ENCODE measurements at places on chromosomes 2 and 18. TPM values are rescaled to one million over a fixed set of nuclear protein-coding genes. Genes with fewer than 3 reads are reported as not detected.
A peak's percentile ranks its signal among the peaks of the same experiment; 100 is the strongest.

C1QL2 gene
- polyA plus RNA-seq: not detected

ZC3H8 gene
- 11.7 TPM for polyA plus RNA-seq

PRKAG3 gene
- polyA plus RNA-seq: not detected

COMMD1 gene
- polyA plus RNA-seq: 69.8 TPM

AGXT gene
- not detected for polyA plus RNA-seq

GRCh38 chr2:38435775-38436174 lies 58.7 kb upstream of the ATL2 start:
- H3K36me3 ChIP-seq: no peaks in the 10 kb centered on the region
- H3K4me1 ChIP-seq: no peaks in the 10 kb centered on the region
- H3K27me3 ChIP-seq: peaks cover 12% of the 10 kb centered on the region
- no peak overlapping the region for H3K4me3 ChIP-seq
- no peak overlapping the region for H3K27ac ChIP-seq

DNA sequence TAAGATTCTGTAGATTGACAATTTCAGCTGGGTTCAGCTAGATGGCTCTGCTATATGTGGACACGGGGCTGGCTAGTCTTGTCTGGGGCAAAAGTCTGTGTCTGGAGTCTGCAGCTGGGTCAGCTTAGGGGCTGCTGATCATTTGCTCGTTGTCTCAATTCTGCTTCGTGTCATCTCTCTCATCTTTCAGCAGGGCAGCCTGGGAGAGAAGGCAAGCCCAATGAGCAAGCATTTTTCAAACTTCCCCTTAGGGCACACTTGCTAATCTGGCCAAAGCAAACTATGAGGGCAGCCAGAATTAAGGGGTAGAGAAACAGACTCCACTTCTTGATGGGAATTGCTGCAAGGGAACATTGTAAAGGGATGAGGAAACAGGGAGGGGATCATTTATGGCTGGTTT lies 462.6 kb downstream of the SLC4A3 start:
- H3K4me3 ChIP-seq: no peak overlapping the region
- H3K27ac ChIP-seq: no peak overlapping the region
- no peak for DNase-seq
- H3K27me3 ChIP-seq: no peaks in the 10 kb centered on the region
- no peaks in the 10 kb centered on the region for H3K4me1 ChIP-seq

DNA sequence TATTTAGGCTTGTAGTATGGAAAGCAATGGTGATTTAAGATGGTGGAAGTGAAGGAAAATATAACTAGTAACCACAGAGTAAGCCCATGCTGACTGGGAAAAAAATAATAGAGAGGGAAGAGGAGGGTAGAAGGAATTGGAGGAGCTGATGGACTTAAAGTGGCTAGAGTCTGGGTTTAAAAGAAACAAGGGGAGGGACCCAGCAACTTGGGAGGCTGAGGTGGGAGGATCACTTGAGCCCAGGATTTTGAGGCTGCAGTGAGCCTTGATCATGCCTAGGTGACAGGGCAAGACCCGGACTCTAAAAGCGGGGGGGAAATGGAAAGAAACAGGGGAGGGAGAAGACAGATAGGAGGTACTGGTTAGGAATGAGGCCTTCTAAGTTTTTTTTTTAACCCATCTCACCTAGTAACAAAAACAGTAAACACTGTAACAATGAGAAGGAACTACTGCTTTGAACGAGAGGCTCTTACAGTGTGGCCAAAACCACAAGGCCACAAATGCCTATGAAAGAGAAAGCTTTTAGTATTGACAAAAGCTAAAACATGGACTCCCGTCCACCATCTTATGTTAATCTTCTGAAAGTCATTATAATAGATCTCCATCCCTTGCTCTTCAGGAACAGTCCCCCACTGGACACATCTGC lies 26.6 kb downstream of the METTL8 start:
- H3K27ac ChIP-seq: no peak overlapping the region
- no peak for DNase-seq
- peaks cover 4% of the 10 kb centered on the region for H3K4me1 ChIP-seq
- H3K4me3 ChIP-seq: no peak overlapping the region
- H3K36me3 ChIP-seq: no peaks in the 10 kb centered on the region
- no peaks in the 10 kb centered on the region for H3K27me3 ChIP-seq

DNA sequence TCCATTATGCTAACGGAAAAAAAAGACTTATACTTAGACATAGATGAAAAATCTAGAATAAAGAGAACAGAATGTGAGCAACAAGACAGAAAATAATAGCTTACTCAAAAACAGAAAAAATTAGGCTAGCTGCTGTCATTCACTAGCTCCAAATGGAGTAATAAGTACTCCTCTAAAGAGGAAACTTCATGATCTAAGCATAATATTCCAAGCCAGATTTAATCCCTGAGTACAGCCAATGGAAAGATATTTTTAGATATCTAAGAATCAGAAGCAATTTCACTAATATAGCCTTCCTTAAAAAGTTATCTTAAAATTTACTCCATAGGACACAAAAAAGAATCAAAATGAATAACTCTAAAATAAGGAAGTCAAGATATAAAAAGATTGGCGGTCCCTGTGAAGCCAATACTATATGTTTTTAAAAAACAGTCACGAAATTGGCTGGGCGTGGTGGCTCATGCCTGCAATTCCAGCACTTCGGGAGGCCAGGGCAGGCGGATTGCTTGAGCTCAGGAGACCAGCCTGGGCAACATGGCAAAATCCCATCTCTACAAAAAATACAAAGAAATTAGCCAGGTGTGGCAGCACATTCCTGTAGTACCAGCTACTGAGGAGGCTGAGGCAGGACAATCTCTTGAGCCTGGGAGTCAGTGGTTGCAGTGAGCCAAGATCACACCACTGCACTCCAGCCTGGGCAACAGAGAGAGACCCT lies 123.2 kb upstream of the BCL2L11 start:
- no peak overlapping the region for H3K4me3 ChIP-seq
- H3K4me1 ChIP-seq: peaks cover 11% of the 10 kb centered on the region
- no peaks in the 10 kb centered on the region for H3K36me3 ChIP-seq
- peaks cover 26% of the 10 kb centered on the region for H3K27me3 ChIP-seq

- no peak for DNase-seq
- H3K36me3 ChIP-seq: no peaks in the 10 kb centered on the region
- peaks cover 7% of the 10 kb centered on the region for H3K27me3 ChIP-seq
- H3K27ac ChIP-seq: no peak overlapping the region
- H3K4me3 ChIP-seq: no peak overlapping the region
Observed at GRCh38 chr2:164954186-164954585, 1.1 kb downstream of the SLC38A11 start.

GRCh38 chr2:102331311-102331980 lies 20.1 kb downstream of the IL1RL1 start:
- no peaks in the 10 kb centered on the region for H3K36me3 ChIP-seq
- DNase-seq: no peak
- no peaks in the 10 kb centered on the region for H3K4me1 ChIP-seq

DNA sequence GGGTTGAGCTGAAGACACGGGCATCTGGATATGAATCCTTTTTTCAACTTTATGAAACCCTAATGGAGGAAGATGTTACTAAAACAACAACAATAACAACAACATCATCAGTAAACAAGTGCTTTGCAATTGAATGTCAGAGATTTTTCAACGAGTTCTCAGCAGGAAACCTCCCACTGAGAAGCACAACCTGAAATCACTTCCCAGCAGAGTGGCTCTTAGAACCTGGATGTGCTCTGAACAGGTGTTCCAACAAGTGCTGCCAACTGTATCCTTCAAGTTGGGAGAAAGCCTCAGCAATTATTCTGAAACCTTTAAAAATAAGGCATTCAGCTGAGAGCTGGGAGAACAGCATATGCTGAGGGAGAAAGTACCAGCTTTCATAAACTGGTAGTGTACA lies 1622.7 kb upstream of the CELF4 start:
- H3K4me3 ChIP-seq: no peak overlapping the region
- H3K36me3 ChIP-seq: no peaks in the 10 kb centered on the region
- H3K4me1 ChIP-seq: no peaks in the 10 kb centered on the region

- peaks cover 40% of the 10 kb centered on the region for H3K4me1 ChIP-seq
- no peaks in the 10 kb centered on the region for H3K27me3 ChIP-seq
Observed at GRCh38 chr18:23585897-23586248, 433 bp downstream of the NPC1 start.

GRCh38 chr18:58100154-58100553 lies 56.1 kb downstream of the NEDD4L start:
- no peaks in the 10 kb centered on the region for H3K36me3 ChIP-seq
- no peaks in the 10 kb centered on the region for H3K4me1 ChIP-seq
- H3K27me3 ChIP-seq: peaks cover 2% of the 10 kb centered on the region
- no peak for DNase-seq
- no peak overlapping the region for H3K27ac ChIP-seq
- H3K4me3 ChIP-seq: no peak overlapping the region

- DNase-seq: no peak
- no peak overlapping the region for H3K4me3 ChIP-seq
- peaks cover 3% of the 10 kb centered on the region for H3K4me1 ChIP-seq
- no peaks in the 10 kb centered on the region for H3K36me3 ChIP-seq
- no peak overlapping the region for H3K27ac ChIP-seq
Observed at GRCh38 chr2:104860451-104860790, 6.5 kb downstream of the POU3F3 start.

- no peak overlapping the region for H3K27ac ChIP-seq
- no peaks in the 10 kb centered on the region for H3K4me1 ChIP-seq
- no peak overlapping the region for H3K4me3 ChIP-seq
- DNase-seq: peak; percentile 65
- H3K27me3 ChIP-seq: no peaks in the 10 kb centered on the region
Observed at GRCh38 chr18:49858309-49859020, 45.1 kb upstream of the ACAA2 start.
